ENCODE measurements at places on chromosomes 2 and 18. TPM values are rescaled to one million over a fixed set of nuclear protein-coding genes. Genes with fewer than 3 reads are reported as not detected.

The GALNT13 gene
- total RNA-seq, result 10.0 TPM

The IHH gene
- 0.12 TPM for total RNA-seq

The TUBA3D gene
- not detected for total RNA-seq

The CCDC102B gene
- 0.42 TPM for total RNA-seq

The PROKR1 gene
- not detected for total RNA-seq

The LRRC30 gene
- not detected for total RNA-seq

The CFC1 gene
- not detected for total RNA-seq

The DLGAP1 gene
- total RNA-seq, result not detected

The G6PC2 gene
- total RNA-seq, result not detected

All from A549 treated with RU486 at 1 μM for 4 hours (cell line).